ENCODE measurements at places on chromosomes 3 and 15.

- no peak for DNase-seq
Observed at GRCh38 chr3:81492040-81492439, 269.4 kb downstream of the GBE1 start.

- DNase-seq, result no peak
Observed at GRCh38 chr3:124467980-124468902, 262.0 kb upstream of the UMPS start.

DNA sequence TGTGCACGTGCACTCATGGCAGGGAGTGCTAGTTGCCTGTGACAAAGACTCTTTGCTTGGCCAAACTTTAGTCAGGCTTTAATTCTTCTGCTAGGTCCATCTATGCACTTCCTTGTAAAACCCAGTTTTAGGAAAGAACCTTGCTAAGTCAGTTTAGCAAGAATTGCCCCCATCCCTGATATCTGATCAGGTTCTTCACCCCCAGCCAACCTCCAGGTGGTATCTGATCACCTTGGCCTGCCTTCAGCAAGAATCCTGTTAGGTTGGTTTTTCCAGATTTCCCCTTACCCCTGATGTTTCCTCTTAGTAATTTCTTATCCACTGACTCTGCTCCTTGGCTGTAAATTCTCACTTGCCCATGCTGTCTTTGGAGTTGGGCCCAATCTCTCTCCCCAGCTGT lies 8.4 kb downstream of the HSPBAP1 start:
- no peak for DNase-seq

DNA sequence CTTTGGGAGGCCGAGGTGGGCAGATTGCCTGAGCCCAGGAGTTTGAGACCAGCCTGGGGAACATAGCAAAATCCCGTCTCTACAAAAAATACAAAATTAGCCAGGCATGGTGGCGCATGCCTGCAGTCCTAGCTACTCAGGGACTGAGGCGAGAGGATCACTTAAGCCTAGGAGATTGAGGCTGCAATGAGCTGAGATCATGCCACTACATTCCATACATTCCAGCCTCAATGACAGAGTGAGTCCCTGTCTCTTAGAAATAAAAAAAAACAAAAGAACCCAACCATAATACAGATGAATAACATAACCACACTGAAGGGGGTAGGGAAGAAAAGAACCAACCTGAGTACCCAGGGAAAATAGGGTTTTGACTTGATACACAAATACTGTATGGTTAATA lies 19.7 kb upstream of the CGNL1 start:
- DNase-seq, result no peak

DNA sequence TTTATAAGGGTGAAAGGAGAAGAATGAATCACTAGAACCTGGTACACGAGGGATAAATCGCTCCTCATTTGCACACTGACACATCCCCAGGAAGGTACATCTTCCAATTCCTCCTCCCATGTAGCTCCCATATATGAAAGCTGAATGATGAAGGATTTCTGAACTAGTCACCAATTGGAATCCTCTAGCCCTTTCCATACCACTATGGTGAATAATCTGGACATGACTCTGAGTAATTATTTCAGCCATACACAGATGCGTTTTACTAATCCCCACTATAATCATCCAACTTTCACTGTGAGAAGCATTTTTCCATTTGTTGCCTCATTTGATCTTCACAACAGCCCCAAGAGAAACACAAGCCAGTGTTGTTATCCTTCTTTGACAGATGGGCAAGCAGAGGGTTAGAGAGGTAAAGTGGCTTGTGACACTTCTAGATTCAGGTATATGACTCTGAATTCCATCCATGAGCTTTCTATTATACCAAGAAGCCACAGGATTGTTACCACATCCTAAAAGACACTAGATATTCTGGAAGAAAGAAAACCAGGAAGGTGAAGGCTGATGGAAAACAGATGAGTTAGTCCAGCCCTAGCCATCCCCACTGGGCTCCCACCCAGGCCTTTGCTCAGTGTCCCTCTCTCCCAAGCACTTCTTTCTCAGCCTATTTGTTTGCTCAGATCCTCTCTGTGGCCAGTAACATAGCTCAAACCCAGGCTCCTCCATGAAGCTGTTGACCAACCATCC lies 22.2 kb upstream of the BCL6 start:
- no peak for DNase-seq

- no peak for DNase-seq
Observed at GRCh38 chr3:126056681-126057500, 27.0 kb downstream of the SLC41A3 start.

DNA sequence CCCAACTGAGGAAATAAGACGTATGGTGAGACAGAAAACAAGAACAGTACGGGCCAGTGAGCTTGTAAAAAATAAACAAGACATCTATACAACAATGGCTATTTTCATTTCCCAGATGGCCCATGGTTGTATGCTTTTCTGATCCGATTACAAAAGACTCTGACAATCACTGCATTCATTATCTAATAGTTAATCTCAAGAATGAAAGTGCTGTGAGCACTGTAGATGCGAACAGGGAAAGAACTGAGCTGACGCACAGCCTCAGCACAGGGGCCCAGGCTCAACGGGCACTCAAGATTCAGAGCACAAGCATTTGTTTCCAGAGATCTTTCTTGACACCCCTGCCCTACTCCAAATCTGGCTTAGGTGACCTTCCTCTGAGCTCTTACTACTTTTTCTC lies 6.9 kb downstream of the MTMR10 start:
- DNase-seq, result no peak

GRCh38 chr3:145055375-145056076 lies 1083.9 kb downstream of the DIPK2A start:
- DNase-seq, result no peak

GRCh38 chr3:49609314-49609713 lies 55.0 kb downstream of the BSN start:
- DNase-seq, result no peak

DNA sequence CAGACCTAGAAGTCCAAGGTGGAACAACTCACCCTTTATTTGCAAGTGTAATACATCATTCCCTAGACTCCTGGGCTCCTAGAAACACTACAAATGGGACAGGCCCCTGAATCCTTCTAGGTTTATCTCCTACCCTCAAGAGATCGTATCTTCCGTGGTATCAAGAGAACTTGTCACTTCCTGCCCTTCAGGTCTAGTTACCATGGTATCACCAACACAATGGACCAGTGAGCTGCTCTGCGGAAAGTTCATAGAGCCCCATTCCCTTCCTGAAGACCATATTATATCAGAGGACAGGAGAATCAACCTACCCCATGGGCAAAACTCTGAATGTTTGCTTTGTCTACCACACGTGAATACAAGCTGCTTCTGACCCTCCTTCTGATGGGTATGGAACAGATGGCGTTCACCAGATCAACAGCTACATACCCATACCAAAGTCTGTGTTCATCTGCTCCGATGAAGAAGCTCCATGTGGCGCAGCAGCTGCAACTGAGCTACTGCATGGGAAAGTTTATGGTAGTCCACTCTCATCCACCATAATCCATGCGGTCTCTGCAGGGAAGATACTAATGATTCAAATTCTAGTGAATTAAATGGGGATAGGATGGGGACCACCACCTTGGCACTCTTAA lies 84.6 kb upstream of the KLF13 start:
- DNase-seq, result peak; percentile 15

- no peak for DNase-seq
Observed at GRCh38 chr3:15292765-15293522, 39.4 kb downstream of the SH3BP5 start.

DNA sequence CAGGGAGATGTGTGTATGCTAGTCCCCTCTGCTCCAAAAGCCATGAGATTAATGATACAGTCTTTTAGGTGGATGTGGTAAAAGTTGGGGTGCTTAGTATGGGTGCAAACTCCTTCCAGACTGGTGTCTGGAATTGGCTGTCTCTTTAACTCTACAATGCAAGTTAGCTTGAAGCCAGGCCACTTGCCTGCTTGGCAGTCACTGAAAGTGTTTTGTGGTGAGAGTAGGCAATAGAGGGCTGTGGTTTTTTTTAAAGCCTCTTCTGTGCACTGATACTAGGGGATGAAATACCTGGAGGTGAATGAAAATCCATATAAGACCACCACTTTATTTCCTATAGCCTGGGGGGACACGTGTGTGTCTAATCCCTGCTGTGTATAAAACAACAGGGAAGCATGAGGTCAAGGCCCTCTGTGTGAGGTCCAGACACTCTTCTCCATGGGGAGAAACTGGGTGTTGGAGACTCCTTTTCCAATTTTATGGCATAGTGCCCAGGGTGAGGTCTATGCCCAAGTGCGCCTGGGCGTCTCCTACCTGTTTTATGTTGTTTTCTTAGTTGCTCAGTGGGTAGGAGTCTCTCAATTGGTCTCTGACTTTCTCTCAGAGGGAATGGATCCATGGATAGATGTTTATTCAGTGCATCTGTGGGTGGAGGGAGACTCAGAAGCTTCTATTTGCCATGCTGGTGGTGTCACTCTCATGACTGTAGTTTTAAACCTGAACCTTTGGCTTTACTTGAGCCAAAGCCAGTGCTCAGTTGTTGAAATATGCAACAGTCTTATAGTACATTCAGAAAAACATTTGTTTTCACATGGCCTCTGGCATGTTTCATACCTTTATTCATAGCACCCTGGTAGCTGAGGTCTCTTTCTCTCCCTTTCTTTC lies 327.8 kb upstream of the ATP11B start:
- no peak for DNase-seq

DNA sequence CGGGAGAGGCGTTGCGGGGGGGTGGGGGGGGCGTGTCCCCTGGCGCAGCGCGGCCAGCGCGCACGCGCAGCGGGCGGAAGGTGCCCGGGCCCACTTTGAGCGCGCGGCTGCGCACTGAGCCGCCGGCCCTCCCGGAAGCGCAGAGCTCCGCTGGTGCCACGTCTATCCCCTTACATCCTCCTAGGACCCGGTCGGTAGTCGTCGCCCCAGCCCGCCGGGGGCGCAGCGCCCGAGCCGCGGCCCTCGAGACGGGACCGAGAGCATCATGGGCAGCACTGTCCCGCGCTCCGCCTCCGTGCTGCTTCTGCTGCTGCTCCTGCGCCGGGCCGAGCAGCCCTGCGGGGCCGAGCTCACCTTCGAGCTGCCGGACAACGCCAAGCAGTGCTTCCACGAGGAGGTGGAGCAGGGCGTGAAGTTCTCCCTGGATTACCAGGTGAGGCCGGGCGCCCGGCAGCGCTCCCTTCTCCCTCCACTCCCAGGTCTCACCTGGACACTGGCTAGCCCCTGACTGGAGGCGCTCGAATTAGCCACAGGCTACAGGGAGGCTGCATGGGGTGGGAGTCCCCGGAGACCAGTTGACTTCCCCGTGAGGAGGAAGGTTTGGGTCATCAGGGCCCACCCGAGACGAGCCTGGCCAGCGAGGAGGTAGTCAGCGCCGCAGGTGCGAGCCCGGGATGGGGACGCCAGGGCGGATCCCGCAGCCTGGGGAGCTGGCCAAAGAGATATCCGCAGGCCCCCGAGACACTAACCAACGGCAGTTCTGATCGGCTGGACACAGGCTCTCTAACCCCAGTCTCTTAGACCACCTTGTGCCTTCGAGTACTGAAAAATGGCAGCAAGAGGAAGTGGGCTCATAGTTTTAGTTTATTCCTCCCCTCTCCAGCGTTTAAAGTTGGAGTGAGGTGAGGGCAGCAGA lies at the start of gene TMED3:
TMED3 (plus strand) TSS at position 128 of the 916 bp plus-strand sequence; CDS start at position 266, 138 bp downstream.
- DNase-seq, result peak; percentile 75

DNA sequence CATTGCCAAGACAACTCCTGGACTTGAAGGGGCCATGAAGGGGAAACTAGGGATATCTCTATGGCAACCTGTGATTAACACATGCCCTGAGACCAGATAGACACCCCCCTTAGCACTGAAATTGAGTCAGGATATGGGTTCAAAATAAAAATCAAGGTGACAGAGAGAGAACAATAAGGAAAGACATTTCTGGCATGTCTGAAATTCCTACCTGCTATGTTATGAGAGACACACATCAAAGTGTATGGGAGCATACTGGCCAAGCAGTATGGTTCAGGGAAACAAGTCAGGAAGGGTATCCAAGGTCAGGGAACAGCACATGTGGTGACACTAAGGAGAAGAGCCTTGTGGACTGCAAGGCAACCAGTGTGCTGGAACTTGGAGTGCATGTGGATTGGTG lies 388.7 kb downstream of the SHQ1 start:
- no peak for DNase-seq

DNA sequence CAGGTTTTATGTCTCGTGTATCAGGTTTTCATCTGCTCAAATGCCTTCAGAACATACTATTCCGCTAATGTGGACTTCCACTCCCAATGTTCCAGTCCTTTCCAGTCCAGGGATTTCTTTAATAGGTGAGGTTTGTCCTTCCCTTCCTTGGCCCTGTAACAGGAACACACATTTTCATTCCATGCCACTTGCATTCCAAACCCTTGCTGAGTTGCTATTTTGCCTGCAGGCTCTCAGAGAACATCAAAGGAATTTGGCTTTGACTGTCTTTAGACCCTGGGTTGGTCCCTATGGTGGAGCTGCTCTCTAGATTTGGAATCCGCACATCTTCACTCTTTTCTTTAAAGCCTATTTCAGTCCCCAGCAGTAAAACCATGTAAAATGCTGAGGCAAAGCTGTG lies 12.3 kb upstream of the ALCAM start:
- no peak for DNase-seq

- DNase-seq, result no peak
Observed at GRCh38 chr3:184889312-184889904, 77.4 kb downstream of the VPS8 start.

DNA sequence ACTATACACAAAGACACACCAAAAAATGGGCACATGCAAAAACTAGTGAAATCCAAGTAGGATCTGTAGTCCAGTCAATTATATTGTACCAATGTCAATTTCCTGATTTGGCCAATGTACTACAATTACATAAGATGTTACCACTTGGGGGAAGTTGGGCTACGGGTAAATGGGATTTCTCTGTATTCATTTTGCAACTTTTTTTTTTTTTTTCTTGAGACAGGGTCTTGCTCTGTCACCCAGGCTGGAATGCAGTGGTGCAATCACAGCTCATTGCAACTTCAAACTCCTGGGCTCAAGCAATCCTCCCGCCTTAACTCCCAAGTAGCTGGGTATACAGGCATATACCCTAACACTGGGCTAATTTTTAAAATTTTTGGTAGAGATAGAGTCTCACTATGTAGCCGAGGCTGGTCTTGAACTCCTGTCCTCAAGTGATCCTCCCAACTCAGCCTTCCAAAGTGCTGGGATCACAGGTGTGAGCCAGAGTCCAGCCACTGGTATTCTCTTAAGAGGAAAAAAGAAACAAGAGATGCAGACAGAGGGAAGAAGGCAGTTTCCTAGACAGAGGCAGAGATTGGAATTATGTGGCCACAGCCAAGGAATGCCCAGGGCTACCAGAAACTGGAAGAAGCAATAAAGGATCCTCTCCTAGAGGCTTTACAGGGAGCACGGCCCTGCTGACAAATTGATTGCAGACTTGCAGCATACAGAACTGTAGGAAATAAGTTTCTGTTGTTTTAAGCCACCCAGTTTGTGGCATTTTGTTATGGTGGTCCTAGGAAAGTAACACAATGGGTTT lies 33.3 kb downstream of the TFDP2 start:
- DNase-seq, result no peak

DNA sequence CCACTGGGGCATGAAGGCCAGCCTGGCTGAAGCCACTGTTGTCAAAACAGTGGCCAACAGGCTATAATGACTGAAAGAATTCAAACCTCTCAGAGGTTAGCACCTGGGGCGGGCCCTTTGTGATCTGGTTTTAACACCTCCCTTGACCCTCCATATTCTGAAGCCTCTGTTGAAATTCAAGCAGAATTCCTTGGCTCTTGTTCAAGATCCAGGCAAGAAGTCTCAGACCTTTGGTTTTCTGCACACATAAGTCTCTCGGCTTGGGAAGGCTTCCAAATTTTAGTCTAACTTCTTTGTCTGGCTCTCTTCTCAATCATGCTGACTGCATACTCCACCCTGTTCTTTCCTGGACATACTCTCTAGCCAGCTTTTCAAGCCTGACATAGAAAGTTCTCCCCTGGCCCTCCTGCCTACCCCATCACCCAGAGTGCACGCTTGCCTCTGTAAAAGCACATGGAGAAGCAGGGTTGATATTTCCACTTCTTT lies 144.5 kb downstream of the PDZRN3 start:
- no peak for DNase-seq
